DMS153 (cell line): ENCODE measurements at places on chromosomes 4 and X.

DNA sequence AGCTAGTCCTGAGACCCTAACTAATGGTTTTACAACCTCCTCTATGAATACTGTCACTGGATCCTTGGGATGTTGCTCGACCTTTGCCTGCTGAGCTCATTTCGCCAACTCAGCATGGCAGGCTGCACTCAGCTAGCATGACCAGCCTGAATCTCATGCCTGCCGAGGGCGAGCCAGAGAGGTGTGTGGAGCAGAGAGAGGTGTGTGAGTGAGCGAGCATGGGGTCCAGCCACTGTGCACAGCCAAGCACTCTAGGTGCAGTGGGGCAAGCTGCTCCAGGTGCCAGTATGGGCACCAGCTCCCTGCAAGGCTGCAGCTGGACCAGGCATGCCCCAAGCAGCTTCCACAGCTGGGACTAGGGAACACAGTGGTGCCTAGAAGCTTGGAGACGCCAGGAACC is 410.9 kb downstream of the PCDH10 start:
- DNase-seq, result no peak

DNA sequence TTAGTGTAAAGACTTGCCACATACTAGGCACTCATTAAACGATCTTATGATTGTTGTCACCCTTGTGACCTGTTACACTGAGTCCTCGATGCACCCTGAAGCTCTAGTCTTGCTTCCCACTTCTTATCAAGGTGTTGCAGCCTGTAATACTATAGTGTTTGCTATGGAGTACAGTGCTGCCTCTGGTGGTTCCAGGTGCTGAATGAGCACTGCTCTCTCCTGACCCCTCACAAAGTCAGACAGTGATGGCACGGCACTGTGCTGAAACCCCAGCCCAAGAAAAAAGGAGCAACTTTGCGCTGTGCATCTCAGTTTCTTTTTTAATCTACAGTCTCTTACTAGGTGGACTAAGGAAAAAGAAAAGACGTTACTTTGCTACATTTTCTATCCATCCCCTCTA is 106.3 kb downstream of the GC start:
- DNase-seq, result no peak

- no peak for DNase-seq
Measured at GRCh38 chrX:3295731-3296130, 50.7 kb downstream of the MXRA5 start.

DNA sequence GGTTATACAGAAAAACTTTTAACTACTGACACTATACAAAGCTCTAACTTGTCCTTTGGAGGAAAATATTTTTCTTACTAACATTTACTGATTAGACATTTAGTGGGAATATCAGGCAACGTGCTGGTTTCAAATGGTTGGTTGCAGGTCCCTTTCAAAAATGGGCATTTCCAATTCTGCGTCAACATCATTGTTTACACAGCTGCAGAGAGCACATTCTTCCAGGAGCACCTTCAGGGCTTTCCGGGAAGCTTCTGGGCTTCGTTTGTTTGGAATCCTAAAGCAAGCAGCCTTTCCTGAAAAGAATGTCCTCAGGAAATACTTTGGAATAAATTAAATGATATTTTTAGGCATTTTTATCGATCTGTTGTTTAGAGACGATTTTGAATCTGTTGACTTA is 289.7 kb downstream of the TRIML1 start:
- DNase-seq, result peak; percentile 84
